ENCODE measurements at places on chromosomes 2 and 18.

DNA sequence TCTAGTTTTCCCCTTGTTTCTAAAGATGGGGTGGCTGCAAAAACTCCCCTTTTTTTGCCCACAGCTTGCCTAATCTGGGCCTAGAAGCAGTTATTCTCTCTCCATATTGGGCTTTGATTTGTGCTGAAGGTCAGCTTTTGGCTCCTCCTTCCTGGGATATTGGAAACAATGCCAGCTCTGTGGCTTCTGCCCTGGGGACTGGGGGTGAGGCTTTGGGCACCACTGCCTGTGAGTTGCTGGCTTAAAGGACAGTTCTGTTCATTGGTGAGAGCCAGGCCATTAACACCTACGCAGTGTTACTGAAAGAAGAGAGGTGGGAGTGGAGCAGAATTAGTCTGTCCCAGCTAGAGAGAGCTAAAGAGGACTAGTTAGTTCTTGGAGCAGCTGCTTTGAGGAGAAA lies 4.3 kb downstream of the UBXN2A start:
- DNase-seq, result peak; percentile 28

- no peak for DNase-seq
Observed at GRCh38 chr2:123870206-123870880, 154.7 kb upstream of the CNTNAP5 start.

- no peak for DNase-seq
Observed at GRCh38 chr2:105376010-105376409, 22.8 kb downstream of the FHL2 start.

DNA sequence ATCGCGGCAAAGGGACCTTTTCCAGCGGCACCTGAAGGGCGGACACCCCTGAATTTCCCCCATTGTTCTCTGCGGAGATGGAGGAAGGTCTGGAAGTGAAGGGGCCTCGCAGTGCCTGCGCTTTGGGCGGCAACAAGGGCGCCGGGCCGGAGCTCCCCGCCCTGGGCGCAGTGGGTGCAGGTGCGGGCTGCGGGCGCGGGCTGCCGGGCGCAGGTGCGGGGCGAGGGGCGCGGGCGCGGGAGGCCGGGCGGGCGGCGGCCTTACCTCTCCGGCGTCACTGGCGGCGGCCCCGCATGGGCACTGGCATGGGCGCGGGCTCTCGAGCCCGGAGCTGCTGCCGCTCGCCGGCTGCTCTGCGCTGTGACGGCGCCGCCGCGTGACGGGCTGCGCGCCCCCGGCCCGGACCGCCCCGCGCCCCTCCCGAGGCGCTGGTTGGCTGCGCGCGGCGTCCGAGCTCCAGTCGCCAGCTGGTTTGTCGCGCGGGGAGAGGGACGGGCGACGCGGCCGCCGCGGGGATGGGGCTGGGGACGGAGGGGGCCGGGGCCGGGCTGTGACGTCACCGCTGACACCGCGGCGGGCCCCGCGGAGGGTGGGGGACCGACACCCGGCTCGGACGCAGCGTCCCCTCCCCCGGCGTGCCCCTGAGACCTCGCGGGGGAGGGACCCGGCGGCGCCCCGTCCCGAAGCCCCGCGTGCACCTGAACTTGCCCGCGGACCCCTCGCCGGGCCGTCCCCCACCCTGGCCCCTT lies at the start of gene KIF1A:
Gene KIF1A, minus strand, starts transcription at position 362 of the 749 bp plus-strand sequence. CDS start 22,467 bp downstream, outside the sequence.
- DNase-seq, result peak; percentile 64

- DNase-seq, result no peak
Observed at GRCh38 chr2:234422273-234422732, 74.6 kb downstream of the ARL4C start.

GRCh38 chr2:39050109-39050508 lies 70.7 kb downstream of the SOS1 start:
- DNase-seq, result no peak
